HT-29 (cell line): ENCODE measurements at places on chromosomes 5 and 9. TPM values are rescaled to one million over a fixed set of nuclear protein-coding genes. Genes with fewer than 3 reads are reported as not detected.

DNA sequence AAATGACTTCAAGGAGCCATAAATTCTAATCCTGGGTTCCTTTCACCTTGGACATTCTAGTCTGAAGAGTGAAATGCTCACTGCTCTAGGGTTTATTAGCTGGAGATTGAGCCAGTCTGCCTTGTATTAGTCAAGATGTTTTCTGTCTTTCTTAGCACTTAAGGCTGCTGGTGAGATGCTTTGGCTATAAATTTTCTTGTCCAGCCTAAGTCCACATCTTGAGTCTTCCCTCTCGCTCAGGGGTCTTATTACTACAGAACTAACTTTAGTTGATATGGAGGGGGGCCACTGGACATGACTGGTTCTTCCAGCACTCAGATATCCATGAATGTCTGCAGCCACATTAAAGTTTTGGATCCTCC, 316.4 kb downstream of the ARHGAP26 start:
- DNase-seq: no peak

- DNase-seq: no peak
These were observed 261.3 kb upstream of the ANKH start for GRCh38 chr5:15132816-15133405.

DNA sequence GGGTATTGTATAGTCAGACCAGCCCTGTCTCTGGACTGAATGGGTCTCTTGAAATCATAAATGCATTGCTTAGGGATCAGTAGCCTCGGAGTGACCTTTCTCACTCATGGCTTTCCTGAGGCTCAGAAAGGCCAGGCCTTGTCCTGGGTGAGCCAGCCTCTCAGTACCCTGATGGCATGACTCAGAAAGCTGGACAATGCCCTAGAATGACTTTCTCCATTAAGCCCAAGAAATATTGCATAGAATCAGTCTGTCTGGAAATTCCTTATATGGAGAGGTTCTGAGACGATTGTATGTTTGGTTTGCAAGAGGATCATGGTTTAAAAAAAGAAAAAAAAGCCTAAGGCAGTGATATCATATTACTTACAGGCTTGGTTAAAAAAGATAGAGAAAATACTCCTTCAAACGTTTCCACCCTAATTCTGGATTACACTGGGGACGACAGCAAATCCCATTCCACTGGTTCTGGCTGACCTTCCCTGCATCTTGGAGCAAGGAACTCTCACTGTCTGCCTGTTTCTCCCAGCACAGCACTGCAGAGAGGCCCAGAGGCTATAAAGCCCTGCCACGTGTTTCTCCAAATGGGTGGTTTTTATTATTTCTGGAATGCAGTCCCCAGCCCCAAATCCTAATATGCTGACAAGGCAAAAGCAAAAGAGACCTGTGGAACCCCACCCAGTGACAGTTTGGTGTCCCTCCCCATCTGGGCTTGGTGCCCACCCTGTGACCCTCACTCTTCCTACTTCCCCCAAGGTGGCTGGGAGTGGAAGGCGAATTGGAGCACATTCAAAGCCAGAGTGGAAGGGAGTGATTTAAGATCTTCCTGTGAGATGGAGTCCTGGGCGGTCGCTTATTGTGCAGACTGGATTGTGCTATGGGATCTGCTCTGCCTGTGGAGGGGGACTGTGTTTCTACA, 34.4 kb downstream of the MAP1B start:
- no peak for DNase-seq

- DNase-seq: no peak
These were observed 60.7 kb upstream of the NIPBL start for GRCh38 chr5:36815871-36816270.

GRCh38 chr5:138077064-138077696, 6.7 kb upstream of the WNT8A start:
- peak; percentile 83 for DNase-seq

- no peak for DNase-seq
These were observed 220.5 kb downstream of the SLIT3 start for GRCh38 chr5:169080448-169080911.

- peak; percentile 39 for DNase-seq
These were observed 432 bp downstream of the STARD4 start for GRCh38 chr5:111511831-111512374.

DNA sequence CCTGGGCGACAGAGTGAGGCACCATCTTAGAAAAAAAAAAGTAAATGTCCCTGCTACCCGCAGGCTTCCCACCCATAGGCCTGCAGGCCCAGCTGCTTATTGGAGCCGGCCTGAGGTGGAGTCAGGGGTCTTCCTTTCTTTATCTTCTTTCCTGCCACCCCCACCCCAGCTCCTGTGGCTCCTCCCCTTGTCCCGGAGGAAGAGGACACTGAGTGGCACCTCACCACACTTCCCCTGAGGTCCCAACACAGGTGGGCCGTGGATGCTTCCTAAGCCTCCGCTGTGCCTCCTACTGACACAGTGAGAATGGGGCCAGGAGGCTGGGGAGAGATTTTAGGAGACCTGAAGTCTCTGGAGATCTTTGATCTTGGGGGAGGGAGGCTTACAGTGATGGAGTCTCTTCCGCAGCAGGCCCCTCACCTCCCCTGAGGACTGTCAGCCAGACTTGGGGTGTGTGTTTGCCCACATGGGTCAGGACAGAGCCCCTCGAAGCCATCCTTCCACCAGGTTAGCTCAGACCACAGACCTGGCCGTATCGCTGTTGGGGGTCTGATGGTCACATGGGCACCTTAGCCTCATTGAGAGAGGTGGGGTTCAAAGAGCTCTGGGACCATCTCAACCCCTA, 135.4 kb upstream of the IER5L start:
- no peak for DNase-seq

DNA sequence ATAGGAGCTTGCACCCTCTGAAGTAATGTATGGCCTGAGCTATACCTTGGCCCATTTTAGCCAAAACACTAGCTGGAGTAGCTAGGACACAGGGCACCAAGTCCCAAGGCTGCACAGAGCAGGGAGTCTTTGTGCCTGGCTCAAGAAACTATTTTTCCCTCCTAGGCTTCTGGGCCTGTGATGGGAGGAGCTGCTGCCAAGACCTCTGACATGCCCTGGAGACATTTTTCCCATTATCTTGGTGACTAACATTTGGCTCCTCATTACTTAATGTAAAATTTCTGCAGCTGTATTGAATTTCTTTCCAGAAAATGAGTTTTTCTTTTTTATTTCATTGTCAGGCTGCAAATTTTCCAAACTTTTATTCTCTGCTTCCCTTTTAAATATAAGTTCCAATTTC, 1099.2 kb downstream of the CDH18 start:
- no peak for DNase-seq

DNA sequence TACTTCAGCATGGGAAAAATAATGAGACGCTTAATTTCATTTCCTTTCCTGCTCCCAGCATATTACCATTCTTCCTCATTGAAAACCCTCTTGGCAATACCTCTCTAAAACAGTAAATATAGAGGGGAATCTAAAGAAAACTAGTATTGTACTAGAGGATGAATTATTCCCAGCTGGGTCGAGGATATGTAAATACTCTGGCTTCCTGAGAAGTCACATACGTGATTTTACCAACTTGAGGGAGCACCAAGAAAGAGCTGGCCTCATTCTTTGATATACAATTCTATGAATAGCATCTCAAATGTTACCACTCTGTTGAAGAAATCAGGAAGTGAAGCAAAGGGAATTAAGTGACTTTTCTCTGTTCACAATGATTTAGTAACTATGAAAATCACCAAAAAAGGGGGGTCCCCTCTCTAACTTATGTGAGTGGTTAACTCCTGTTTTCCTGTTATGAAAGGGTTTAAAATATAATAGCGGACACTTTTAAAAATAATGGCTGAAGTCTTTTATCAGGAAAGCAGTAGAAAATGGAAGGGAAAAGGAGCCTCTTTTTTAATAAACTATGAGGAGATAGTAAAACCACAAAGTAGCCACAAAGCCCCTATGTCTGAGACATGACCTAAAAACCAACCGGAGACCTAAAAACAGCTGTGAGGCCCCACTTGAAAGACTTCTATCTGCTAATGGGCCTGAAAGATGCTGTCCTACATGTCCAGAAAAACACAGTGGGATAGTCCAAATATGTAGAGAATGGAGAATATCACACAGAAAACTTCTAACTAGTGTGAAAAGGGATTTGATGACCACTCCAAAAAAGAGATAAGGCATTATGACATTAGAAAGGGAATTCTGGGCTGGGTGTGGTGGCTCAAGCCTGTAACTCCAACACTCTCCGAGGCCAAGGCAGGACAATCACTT, 42.6 kb downstream of the LPAR1 start:
- no peak for DNase-seq

RICTOR gene
- total RNA-seq: 11.3 and 12.8 TPM in 2 replicates

LCP2 gene
- total RNA-seq: not detected in 2 replicates

SOWAHA gene
- total RNA-seq: 2.9 and 4.6 TPM in 2 replicates

PHF24 gene
- not detected in 2 replicates for total RNA-seq

PCDHA4 gene
- not detected in 2 replicates for total RNA-seq

NLN gene
- total RNA-seq: 19.6 and 22.8 TPM in 2 replicates

DDX4 gene
- not detected in 2 replicates for total RNA-seq
